ENCODE measurements at places on chromosomes 6 and 20.

DNA sequence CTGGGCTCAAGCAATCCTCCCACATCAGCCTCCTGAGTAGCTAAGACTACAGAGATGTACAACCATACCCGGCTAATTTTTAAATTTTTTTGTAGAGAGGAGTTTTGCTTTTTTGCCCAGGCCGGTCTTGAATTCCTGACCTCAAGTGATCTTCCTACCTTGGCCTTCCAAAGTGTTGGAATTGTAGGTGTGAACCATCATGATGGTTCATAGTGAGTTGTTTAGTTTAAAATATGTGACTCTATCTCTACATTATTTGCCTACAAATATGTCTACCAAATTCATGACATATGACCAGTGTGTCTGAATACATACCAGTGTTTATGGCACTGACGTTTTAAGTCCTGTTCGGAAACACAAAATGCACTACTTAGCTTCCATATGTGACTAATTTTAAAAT is 154.9 kb downstream of the GMPR start:
- no peak for DNase-seq

DNA sequence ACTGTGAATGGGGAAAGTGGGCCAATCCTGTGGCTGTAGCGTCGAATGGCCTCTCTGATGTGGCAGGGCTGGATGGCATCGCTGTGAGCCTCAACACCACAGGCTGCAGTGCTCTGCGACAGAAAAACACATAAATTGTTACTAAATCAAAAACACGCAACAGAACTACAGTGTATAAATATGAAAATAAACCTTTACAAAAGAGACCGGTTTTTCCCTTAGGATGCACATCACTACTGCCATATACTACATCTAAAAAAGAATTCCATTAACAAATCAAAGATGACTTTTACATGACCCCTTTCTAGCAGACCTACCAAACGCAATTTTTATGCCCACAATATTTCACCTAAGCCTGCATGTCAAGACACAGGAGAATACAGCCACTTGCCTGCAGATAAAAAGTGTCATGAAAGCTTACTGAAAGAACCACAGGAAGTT is 395.5 kb upstream of the RUNX2 start:
- DNase-seq = no peak

DNA sequence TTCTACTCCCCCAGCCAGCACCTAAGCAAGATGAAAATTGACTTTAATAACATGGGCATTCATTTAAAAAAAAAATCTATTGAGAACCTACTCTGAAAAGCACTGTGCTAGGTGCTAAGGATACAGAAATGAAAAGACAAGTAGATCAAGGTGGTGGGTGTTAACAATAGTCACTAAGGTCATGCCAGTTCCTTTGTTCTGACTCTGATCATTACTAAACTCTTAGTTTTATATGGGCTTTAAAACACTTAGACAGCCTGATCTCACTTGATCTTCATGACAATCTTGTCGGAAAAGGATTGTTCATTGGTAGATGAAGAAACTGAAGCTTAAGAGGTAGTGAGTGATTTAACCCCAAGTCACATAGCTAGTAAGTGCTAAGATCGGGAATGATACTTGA is 285.7 kb upstream of the PRDM1 start:
- no peak for DNase-seq

GRCh38 chr6:160690458-160690857 is 11.6 kb upstream of the PLG start:
- DNase-seq = no peak

- no peak for DNase-seq
Observed at GRCh38 chr6:38774929-38775707, 60.0 kb downstream of the DNAH8 start.

DNA sequence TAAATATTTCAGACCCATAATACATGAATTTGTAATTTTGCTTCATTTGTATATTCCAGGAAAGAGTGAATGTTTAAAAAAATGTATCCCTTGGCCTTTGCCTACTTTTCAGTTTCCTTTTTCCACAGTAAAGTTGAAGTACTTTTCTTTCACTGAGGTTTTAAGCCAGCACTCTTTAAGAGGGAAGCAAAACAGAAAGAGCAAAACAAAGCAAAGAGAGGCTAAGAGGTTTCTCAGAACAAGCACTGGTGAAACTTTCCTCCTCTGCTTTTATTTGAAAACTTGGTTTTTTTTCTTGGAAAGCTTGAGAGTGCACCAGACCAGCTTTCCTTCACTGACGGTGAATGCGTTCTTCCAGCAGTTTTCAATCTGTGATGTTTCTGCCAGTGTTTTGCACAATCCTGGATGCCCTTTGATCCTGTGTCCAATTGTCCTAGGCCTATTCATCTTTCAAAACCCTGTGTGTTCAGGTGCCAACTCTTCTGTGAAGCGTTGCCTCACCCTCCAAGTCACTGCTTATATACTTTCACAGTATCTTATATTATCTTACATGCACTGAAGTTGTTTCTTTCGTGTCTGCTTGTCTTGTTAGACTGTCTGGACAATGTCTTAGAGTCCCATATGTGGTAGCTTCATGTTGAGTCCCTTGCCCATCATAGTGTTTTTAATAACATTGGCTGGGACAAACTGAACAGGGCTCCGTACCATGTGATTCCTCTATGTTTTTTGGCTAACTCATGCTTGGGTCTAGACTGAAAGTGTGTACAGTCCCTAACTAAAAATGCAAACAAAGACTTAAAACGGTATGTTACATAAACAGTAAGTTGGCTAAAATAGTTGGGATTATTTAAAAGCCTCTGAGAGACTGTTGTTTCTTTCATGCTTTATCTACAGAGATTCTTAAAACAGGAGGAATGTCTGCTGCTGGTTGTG is 1.9 kb downstream of the RNF217 start:
- peak; percentile 34 for DNase-seq

- no peak for DNase-seq
Observed at GRCh38 chr6:88855541-88856147, 107.8 kb downstream of the RNGTT start.
